IMR-90 (cell line): ENCODE measurements at places on chromosomes 5 and 9. TPM values are rescaled to one million over a fixed set of nuclear protein-coding genes. Genes with fewer than 3 reads are reported as not detected.

DNA sequence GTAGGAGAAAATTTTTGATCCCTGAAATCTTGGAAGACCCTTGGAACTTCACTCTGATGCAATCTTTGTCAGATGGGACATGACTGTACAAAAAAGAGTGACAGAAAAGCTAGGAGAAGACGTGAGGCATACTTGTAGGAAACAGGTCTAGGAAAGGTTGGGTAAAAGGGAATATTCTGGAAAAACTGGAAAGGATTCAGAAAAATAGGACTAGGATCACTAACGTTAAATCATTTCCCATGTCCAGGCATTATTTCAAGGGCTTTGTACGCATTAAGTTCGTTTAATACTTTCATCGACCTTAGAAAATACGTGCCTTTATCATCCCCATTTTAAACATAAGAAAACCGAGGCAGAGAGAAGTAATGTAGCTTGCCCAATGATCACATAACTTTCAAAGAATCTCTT lies 2.9 kb downstream of the ALDH1A1 start:
- no peak overlapping the region for H3K4me3 ChIP-seq
- no peak for DNase-seq
- H3K27me3 ChIP-seq = no peaks in the 10 kb centered on the region
- no peak overlapping the region for H3K27ac ChIP-seq
- no peaks in the 10 kb centered on the region for H3K36me3 ChIP-seq

DNA sequence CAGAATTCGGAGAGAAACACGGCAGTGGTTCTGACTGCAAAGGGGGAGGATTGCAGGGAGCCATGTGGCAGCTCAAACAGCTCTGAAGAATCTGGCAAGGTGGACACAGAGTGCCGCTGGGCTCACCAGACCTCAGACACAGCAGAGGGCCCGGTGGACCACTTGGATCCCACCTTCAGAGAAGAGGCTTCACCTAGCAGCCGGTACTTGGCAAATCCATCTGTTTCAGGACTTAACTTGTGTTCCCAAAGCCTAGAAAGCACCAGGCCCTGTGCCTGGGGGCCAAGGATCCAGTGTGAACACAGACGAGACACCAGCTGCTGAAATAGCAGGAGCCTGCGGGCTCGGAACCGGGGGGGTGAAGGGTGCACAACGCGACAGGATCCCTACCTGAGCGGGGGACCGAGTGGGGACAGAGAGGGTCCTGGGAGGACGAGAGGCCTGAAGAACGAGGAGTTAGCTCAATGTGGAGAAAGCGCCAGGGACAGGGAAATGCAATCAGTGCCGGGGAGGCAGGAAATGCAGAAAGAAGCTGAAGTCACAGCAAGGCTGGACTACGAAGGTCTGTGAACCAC lies 44.6 kb downstream of the BTNL9 start:
- H3K27ac ChIP-seq = no peak overlapping the region
- H3K4me1 ChIP-seq = no peaks in the 10 kb centered on the region
- DNase-seq = no peak
- H3K27me3 ChIP-seq = peaks cover 7% of the 10 kb centered on the region

DNA sequence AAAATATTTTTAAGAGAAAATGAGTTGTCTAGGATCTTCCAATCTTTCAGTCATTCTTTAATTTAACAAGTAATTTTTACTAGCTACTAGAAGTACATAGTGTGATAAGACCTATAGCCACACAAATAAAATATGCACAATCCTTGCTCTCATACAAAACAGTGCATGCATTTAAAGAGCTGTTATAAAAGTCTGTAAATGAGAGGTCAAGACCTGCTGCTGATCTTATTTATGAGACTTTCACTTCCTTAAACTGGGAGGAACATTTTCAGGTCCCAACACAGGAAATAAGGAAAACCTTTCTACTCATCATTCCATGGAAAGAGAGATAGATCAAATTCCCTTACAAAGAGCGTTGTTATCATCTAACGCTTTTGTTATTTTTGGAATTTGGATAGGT lies 54.2 kb upstream of the PAM start:
- DNase-seq = no peak
- H3K4me1 ChIP-seq = no peaks in the 10 kb centered on the region
- H3K27me3 ChIP-seq = no peaks in the 10 kb centered on the region
- no peaks in the 10 kb centered on the region for H3K36me3 ChIP-seq

The SNCAIP gene
- total RNA-seq = 19.0 and 22.5 TPM in 2 replicates

DNA sequence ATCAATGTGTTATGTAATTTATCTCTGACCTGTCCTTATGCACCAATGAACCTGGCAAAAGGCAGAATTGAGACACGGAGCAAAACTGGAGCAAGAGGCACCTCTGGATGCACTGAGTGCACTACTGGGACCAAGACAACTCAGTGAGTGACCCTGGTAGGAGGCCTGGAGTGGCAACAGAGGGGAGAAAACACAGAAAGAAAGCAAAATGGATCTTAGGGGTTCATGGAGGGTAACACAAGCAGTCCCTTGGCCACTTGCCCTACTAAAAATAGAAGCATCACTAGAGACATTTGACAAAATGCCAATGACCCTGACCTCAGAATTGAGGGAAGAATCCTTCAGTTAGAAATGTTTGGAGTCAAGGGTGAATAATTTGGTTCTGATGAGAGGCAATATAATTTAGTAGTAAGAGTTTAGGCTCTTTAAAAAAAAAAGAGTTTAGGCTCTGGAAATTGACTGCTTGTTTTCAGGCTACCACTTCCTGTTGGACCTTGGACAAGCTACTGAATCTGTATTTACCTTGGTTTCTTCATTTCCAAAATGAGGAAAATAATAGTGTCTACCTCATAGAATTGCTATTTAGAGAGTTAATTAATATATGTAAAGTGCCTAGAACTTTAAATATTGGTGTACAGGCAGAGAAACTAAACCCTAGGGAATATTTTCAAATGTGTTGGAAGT lies 234.9 kb upstream of the TARS1 start:
- 0 out of 2 replicates have a peak, but pooled peaks cover 2% of the 10 kb centered on the region for H3K4me1 ChIP-seq
- H3K27ac ChIP-seq = no peak overlapping the region
- no peaks in the 10 kb centered on the region for H3K36me3 ChIP-seq
- no peak overlapping the region for H3K4me3 ChIP-seq
- no peaks in the 10 kb centered on the region for H3K27me3 ChIP-seq
- DNase-seq = no peak

The GPR150 gene
- under 0.01 TPM in 2 replicates for total RNA-seq
